ENCODE measurements at places on chromosomes 2 and 18.

DNA sequence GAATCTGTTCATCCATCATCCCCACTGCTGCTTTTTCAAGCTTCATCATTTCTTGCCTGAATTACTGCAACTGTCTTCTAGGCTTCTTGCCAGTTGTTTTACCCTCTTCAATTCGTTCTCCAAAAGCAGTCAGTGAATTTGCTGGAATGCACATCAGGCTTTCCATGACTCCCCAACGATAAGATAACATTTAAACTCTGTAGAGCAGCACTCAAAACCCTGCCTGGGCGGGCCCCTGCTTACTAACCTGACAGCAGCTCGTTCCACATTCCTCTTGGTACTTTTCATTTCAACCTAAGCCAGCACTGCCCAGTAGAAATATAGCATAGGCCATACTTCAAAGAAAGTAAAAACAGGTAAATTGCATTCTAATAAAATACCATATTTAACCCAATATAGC is 342.9 kb downstream of the SUCLG1 start:
- no peak for DNase-seq

DNA sequence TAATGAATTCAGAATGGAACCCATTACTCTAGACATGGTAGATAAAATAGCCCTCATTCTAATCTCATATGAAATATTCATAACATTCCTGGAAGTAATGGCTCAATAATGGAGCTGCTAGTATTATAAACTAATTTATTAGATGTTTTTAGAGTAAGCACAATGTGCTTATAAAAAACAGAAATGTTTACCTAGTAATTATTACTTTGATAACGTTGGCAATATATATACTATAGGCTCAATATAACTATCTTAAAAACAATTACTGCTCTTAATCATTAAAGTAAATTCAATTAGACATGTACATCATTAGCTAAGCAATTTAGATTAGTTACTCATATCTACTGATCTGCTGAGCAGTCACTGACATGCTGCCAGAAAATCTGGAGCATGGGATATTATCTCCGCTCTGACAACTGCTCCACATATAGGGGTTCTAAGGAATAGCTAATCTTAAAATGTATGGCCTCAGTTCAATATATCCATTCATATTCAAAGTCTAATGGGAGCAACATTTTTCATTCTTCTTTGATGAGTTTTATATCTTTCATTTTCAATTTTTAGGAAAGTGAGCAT is 19.4 kb downstream of the PPP1R1C start:
- DNase-seq = no peak

- no peak for DNase-seq
Measured at GRCh38 chr2:162403884-162404283, 60.0 kb downstream of the GCA start.

DNA sequence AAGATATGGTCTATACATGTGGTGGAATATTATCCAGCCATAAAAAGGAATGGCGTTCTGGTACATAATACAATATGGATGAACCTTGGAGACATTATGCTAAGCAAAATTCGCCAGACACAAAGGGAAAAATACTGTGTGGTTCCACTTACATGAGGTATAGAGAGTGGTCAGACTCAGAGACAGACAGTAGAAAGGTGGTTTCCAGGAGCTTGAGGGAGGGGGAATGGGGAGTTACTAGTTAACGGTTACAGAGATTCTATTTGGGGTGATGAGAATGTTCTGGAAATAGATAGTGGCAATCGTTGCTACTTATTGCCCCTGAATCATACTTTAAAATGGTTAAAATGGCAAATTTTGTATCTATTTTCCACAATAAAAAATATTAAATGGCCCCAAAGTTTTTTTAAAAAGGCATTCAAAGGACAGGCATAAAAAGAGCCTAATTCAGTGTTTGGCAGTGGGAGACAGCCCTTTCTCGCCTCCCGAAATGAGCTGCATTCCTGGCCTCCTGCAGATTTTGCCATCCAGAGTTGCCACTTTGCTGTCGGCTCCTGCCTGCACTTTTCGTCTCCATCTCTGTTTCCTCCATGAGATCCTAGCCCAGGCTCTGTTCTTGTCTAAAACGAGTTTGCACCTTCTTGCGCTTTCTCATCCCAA is 13.5 kb downstream of the TNFRSF11A start:
- DNase-seq = no peak

GRCh38 chr18:77851802-77852201 is 602.2 kb downstream of the GALR1 start:
- no peak for DNase-seq

DNA sequence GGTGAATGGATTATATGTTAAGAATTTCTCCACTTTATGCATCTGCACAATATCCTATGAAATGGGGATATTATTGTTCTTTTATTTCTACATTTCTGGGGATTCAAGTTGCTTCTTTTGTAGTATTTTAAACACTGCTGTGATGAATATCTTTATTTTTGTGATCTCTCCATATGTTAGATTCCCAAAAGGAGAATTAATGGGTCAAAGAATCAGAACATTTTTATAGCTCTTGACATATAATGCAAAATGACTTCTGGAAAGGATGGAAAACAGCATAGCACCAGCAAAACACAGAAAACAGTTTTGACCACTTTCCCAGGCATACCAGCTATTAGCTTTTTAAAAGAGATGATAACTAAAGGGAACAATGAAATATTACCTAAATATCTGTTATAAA is 135.5 kb downstream of the NCKAP5 start:
- DNase-seq = no peak

DNA sequence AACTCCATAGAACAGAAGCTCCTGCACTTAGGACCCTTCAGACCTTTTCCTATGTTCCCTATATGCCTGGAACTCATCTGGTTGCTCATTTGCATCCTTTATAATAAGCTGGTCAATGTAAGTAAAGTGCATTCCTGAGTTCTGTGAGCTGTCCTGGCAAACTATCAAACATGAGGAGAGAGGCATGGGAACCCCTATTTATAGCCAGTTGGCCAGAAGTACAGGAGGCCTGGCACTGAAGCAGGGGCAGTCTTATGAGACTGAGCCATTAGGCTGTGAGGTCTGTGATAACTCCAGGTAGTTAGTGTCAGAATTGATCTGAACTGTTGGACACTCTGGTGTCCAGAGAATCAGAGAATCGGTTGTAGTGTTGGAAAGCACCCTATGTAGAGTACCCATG is 88.4 kb downstream of the EHD3 start:
- no peak for DNase-seq

GRCh38 chr18:36212301-36213171 is 25.2 kb downstream of the MOCOS start:
- no peak for DNase-seq

GRCh38 chr2:124563426-124563825 is 538.3 kb downstream of the CNTNAP5 start:
- DNase-seq = no peak

- DNase-seq = no peak
Measured at GRCh38 chr2:241956521-241957110, 87.1 kb downstream of the RTP5 start.

DNA sequence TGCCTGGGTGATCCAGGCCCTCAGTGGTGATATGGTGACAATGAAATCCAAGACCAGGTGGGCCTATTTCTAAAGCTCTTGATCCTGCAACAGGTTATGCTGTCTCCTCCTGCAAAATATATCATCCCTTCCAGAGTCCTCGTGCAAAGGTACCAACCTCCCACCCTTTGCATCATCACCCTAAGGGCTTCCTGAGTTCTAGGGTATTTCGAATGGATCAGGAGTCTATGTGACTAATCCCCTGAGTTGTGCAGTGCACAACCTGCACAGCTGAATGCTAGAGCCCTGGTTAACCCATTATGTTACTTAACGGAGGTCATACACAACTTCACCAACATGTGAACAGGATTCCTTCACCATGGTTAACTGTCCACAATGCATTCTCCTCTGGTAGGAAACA is 13.4 kb upstream of the NPAS2 start:
- DNase-seq = no peak

DNA sequence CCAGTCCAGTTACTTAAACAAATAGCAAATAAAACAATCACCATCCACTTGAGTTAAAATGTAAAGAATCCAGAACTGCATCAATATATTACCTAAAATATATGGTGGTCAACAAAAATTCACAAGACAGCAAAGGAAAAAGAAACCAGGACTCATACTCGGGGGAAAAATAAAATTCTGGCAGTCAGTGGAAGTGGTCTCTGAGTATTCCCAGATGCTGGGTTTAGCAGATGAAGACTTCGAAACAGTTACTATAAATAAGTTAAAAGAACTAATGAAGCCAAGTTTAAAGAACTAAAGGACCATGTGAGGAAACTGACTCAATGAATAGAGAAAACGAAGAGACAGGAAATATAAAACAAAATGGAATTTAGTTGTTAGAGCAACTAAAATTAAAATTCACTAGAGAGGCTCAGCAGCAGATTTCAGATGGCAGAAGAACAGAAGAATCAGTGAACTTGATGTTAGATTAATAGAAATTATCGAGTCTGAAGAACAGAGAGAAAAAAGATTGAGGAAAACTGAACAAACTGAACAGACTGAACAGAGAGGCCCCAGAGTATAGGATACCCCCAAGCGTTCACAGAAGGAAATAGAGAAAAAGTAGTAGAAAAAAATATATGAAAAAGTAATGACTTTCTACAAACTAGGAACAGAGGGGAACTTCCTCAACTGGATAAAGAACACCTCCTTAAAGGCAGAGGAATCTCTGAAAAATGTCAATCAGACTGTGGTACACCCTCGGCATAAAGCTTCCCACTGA is 27.9 kb downstream of the MGAT4A start:
- no peak for DNase-seq

DNA sequence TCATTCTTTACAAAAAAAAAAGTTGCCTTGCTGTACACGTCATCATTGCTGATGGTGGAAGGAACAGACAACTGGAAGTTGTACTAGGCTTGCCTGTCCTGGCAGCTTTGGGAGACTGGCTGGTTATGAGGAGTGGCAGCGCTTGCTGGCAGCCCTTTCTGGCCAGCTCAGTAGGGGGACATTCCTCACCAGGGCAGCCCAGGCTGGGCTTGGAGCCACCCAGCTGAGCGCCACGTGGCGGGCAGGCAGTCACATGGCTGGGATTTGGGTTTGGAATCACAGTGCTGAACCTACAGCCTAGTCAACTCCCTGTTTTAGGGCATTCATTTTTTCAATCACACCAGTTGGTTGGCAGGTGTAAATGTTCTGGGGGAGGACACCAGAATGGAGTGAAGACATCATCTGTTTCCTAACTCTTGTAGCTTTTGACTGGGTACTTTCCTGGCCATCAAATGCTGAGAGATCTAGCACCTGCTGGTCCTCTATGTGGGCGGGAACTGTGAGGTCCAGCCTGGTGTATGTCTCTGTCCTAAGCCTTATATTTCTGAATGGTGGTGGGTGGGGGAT is 139.3 kb downstream of the SETBP1 start:
- peak; percentile 76 for DNase-seq

GRCh38 chr2:197675246-197675645 is at the start of gene RFTN2:
Gene RFTN2, minus strand, starts transcription at chr2:197675587. Its CDS starts 129 bp downstream, at chr2:197675458.
- no peak for DNase-seq

DNA sequence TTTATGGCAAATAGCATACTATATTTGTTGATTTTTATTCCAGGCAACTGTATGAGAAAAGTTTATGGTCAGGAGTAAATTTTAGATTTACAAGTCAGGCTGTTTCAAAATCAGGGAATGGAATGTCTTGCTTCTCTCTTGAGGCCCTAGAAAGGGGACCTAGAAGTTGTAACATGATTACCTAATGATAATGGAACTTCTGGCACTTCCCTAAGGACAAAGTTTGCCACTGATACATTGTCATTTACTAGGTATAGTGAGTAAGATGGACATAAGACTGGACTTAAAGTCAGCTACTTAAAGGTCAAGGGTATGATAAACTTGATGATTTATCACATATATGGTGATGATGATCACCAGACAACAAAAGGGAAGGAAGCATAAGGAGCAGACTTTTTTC is 103.3 kb upstream of the VRK2 start:
- no peak for DNase-seq

DNA sequence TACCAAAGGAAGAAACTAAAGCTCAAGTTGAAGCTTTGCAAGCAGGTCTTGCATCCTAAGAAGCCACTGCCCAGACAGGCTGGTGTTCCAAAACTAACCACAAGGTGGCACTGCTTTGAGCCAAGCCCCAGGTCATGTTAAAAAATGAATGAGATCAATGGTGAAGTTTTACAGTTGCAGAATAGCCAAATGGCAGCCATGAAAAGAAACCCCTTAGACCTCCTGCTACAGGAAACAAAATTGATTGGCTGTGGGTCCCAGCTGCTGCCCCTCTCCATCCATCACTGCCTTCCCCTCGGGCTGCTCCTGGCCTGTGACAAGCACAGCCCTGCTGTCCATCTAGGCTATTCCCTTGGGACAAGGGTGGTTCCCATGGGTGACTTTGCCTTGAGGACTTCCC is 20.7 kb upstream of the MREG start:
- DNase-seq = peak; percentile 41

- DNase-seq = no peak
Measured at GRCh38 chr2:182372661-182373060, 54.2 kb downstream of the PDE1A start.

GRCh38 chr2:112877423-112877822 is 33.5 kb upstream of the IL37 start:
- DNase-seq = no peak

- DNase-seq = no peak
Measured at GRCh38 chr2:75241696-75242095, 42.4 kb upstream of the TACR1 start.

- DNase-seq = no peak
Measured at GRCh38 chr2:96157649-96158553, 12.7 kb upstream of the DUSP2 start.

DNA sequence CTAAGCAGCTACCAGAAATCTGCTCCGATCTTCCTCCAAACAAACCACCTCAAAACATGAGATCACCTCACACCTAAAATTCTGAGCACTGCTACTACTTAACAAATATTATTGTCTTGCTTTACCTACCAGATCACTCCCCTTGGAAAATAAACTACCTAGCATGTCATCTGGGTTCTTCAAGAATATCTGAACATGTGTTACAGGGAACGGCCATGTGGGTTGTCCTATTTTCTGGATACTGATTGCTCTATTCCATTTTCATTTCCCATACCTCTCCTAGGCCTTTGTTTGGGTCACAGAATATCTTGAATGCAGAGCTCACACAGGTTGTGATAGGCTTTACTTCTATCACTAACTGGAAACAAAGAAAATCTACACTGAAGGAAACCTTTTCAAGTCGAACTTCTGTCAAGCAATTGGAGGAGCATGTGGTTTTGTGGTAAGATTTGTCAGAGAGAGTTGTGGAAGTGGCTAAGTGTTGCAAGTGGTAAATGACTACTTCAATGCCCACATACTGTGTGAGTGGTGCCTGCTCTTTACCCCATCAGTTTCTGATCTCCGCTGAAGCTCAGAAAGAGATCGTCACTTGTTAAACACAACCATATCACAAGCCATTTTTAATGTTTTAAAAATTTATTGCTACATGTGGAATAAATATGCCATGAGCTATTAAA is 739.1 kb upstream of the ZEB2 start:
- DNase-seq = no peak

- no peak for DNase-seq
Measured at GRCh38 chr18:80002468-80002867, 14.1 kb upstream of the TXNL4A start.

DNA sequence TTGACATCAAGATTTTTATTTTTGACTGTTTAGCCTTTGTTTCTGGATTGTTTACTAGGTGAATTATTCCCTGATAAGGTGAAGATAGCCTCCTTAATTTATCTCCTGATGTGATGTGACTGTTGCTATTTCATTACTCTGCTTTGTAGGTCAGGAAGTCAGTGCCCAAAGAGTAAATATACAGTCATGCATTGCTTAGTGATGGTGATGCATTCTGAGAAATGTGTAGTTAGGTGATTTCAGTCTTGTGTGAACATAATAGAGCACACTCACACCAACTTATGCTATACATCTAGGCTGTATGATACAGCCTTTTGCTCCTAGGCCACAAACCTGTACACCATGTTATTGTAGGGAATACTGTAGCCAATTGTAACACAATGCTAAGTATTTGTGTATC is 102.4 kb upstream of the THUMPD2 start:
- no peak for DNase-seq
